CD4-positive, alpha-beta memory T cell (primary cell): ENCODE measurements at places on chromosomes 3 and 15. TPM values are rescaled to one million over a fixed set of nuclear protein-coding genes. Genes with fewer than 3 reads are reported as not detected.

GRCh38 chr3:126766653-126767052 is 62.6 kb downstream of the CHCHD6 start:
- H3K27me3 ChIP-seq, result no peaks in the 10 kb centered on the region
- DNase-seq, result no peak
- no peak overlapping the region for H3K27ac ChIP-seq
- no peaks in the 10 kb centered on the region for H3K36me3 ChIP-seq
- H3K4me3 ChIP-seq, result no peak overlapping the region

Gene ZKSCAN7
- 4.1 TPM for total RNA-seq

Gene XIRP1
- total RNA-seq, result not detected

Gene ZNF501
- total RNA-seq, result 7.5 TPM

GRCh38 chr3:150259526-150260397 is 148.3 kb upstream of the TSC22D2 start:
- no peaks in the 10 kb centered on the region for H3K36me3 ChIP-seq
- peaks cover 5% of the 10 kb centered on the region for H3K27me3 ChIP-seq
- no peak overlapping the region for H3K27ac ChIP-seq
- H3K4me3 ChIP-seq, result no peak overlapping the region
- DNase-seq, result no peak
- H3K4me1 ChIP-seq, result no peaks in the 10 kb centered on the region

Gene GP5
- 3.8 TPM for total RNA-seq

DNA sequence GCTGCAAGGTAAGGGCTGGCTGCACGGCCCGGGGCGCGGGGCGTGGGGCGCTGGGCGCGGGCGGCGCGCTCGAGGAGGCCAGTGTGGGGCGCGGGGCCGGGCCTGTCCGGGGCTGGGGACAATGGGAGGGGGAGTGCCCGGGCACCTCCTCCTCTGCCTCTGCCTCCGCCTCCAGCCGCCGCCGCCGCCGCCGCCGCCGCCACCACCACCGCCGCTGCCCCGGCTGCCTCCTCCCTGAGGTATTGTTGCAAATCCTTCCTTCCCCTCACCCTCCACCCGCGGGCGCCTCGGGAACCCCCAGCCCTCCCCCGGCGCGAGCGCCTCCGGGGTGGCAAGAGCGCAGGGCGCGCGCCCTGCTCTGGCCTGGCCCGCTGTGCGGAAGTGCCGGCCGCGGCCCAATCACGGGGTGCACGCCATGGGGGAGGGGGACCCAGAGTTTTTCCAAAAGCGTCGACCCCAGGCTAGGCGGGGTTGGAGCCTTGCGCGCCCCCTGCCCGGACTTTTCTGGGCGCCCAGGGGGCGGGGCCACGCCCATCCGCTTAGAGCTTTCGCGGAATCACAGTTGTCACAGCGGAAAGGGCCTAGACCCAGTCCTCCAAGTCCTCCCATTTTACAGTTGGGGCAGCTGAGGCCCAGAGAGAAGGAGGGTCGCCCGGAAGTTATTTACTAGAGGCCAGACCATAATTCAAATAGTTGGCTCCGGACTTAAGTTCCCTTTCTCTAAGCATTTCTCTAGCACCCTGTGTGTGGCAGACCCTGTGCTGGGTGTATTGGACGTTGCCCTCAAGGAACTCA is at the start of gene LPP:
Gene LPP, plus strand, starts transcription at position 144 of the 795 bp plus-strand sequence. CDS start 251,964 bp downstream, outside the sequence.
- H3K27me3 ChIP-seq, result no peaks in the 10 kb centered on the region
- H3K4me1 ChIP-seq, result peaks cover 53% of the 10 kb centered on the region
- peak within 1 kb of the TSS; percentile 79 for H3K4me3 ChIP-seq
- DNase-seq, result peak; percentile 80
- H3K27ac ChIP-seq, result peak within 1 kb of the TSS; percentile 76

- DNase-seq, result no peak
- no peak overlapping the region for H3K27ac ChIP-seq
- H3K4me1 ChIP-seq, result no peaks in the 10 kb centered on the region
- no peak overlapping the region for H3K4me3 ChIP-seq
- peaks cover 5% of the 10 kb centered on the region for H3K27me3 ChIP-seq
Observed at GRCh38 chr3:25693238-25693637, 28.5 kb upstream of the TOP2B start.

GRCh38 chr3:106380232-106380631 is 511.4 kb upstream of the CBLB start:
- no peak for DNase-seq
- H3K27ac ChIP-seq, result no peak overlapping the region
- H3K4me3 ChIP-seq, result no peak overlapping the region
- H3K27me3 ChIP-seq, result no peaks in the 10 kb centered on the region
- H3K36me3 ChIP-seq, result no peaks in the 10 kb centered on the region

DNA sequence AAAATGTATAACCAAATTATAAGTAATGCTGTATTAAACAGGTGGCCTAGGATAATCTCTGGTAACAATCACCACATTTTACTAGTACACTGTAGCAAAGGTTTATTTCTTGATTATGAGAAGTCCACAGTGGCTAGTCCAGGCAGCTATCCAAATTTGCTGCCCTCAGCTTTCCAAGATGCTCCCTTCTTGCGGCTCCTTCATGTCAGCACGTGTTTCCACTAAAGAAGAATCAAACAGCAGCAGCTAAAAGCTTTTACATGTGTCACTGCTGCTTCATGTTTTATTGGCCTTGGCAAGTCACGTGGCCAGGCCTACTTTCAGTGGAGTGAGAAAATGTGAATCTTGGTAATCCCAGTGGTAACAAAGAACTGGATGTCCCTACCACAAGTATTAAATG is 5.6 kb upstream of the RBMS3 start:
- H3K27me3 ChIP-seq, result no peaks in the 10 kb centered on the region
- DNase-seq, result no peak
- H3K27ac ChIP-seq, result no peak overlapping the region

DNA sequence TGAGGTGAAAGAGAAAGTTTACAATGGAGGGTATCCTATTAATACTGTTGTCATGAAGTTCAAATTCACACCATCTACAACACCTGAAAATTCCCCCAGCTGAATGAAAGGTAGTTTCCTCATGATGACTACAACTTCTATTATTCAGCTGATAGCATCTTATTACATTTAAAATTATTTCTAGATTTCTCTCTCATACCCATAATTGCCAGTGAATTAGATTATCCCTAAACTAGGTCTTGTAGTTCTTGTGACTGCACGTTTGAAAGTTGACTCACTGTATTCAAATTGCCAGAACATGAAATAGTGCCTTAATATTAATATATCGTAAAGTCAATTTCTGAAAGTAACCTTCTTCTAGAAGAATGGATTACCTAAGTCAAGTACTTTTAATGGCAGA is 82.4 kb downstream of the FBXL22 start:
- H3K27ac ChIP-seq, result no peak overlapping the region
- DNase-seq, result no peak
- peaks cover 9% of the 10 kb centered on the region for H3K4me1 ChIP-seq
- no peak overlapping the region for H3K4me3 ChIP-seq

DNA sequence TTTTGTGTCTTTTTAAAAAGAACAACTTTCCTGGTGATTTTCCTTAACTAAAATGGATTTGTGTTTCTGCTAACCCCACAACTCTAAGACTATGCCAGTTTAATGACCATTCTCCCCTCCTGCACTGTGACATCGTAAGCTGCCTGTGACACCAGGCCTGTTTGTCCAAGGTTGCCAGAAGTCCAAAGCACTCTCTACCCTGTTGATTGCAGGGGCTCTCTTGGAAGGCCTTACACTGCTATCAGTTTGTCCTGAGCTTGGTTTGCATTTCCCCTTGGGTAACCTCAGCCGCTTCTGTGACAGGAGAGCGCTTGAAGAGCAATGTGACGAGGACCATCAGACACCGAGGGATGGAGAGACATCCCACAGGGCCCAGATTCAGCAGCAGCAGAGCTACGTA is 55.8 kb downstream of the CDAN1 start:
- H3K4me1 ChIP-seq, result no peaks in the 10 kb centered on the region
- no peak overlapping the region for H3K4me3 ChIP-seq
- no peaks in the 10 kb centered on the region for H3K36me3 ChIP-seq
- no peaks in the 10 kb centered on the region for H3K27me3 ChIP-seq
- no peak for DNase-seq

DNA sequence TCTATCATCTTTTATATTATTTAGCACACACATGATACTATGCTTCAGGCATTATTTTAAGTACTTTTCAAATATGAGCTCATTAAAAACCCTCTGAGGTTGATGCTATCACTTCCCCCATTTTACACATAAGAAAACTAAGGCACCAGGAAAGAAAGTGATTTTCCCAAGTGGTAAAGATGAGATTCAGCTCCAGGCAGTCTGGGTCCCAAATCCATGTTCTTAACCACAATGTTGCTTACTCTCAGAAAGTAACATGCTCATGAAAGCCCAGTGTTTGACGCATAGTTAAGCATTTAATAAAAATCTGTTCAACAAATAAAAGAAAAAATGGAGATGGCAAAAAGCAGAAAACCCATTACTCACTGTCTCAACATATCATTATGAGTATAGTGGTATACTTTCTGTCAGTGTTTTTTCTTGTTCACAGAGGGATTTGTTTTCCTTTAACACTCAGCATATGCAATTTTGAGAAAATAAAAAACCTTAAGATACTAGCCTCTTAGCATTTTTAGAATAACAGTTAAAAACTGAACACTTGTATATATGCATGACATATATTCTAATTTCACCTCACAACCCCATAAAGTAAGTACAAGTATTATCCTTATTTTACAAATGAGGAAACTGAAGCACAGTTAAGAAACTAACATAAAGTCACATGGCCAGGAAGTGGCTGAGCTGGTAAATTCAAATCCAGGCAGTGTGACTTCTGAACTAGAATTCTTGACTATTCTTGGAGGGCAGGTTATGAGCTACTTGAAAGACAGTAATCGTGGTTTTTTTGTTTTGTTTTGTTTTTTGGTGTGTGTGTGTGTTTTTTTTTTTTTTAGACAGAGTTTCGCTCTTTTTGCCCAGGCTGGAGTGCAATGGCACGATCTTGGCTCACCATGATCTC is 10.4 kb downstream of the PEAK1 start:
- H3K27ac ChIP-seq, result no peak overlapping the region
- H3K4me1 ChIP-seq, result peaks cover 11% of the 10 kb centered on the region
- H3K36me3 ChIP-seq, result no peaks in the 10 kb centered on the region
- peak; percentile 47 for DNase-seq
- no peak overlapping the region for H3K4me3 ChIP-seq

GRCh38 chr3:161395115-161396012 is 24.0 kb upstream of the SPTSSB start:
- no peaks in the 10 kb centered on the region for H3K27me3 ChIP-seq
- peaks cover 42% of the 10 kb centered on the region for H3K4me1 ChIP-seq
- H3K4me3 ChIP-seq, result no peak overlapping the region
- H3K27ac ChIP-seq, result no peak overlapping the region
- no peaks in the 10 kb centered on the region for H3K36me3 ChIP-seq

DNA sequence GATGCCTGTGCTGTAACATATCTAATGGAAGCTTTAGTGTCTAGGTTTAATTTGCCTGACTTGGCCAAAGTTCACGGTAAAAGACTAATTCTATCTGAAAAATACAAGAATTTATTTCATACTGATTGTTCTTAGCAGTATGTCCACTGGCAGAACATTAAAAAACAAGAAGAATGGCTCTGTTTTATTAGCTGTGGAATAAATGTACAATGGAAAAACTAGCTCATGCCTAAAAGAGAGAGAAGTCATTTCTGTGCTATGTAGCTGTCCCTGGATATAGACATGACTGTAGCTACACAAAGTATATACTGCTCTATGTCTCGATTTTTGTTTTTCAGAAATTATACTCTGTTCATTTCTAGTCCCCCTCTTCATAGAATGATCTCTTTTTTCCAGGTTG is 13.9 kb upstream of the VGLL3 start:
- no peak overlapping the region for H3K4me3 ChIP-seq
- no peaks in the 10 kb centered on the region for H3K27me3 ChIP-seq
- DNase-seq, result no peak
- H3K4me1 ChIP-seq, result no peaks in the 10 kb centered on the region
- H3K36me3 ChIP-seq, result no peaks in the 10 kb centered on the region

DNA sequence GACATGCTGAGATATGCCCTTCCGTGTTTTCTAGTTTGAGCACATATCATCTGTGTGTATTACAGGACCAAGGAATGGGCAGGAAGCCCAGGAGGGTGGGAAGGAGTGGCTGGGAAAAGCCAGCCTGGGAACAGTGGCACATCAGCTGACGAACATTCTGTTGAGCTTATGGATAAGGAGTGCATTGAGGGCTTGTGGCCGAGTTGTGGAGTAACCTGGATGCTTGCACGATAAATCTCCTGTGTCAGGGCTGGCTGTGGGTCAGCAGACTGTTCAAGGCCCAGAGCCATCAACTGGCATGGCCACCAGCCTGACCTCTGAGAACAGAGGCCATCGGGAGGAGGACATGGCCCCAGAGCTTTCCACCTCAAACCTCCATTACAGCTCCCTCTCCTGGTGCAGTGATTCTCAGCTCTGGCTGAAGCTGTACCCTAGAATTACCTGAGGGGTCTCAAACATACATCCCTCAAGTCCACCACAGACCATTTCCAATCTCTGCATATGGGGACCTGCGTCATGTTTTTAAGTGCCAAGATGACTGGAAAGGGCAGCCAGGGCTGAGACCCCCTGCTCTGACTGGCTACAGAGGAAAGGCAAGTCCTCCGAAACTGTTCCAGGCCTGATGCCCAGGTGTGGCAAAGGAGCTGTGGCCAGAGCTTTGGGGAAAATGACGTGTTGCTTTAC is 4.8 kb upstream of the VILL start:
- no peak for DNase-seq
- peaks cover 4% of the 10 kb centered on the region for H3K4me1 ChIP-seq
- H3K27ac ChIP-seq, result no peak overlapping the region
- H3K4me3 ChIP-seq, result no peak overlapping the region

- no peaks in the 10 kb centered on the region for H3K27me3 ChIP-seq
- H3K36me3 ChIP-seq, result no peaks in the 10 kb centered on the region
- no peak for DNase-seq
- H3K27ac ChIP-seq, result no peak overlapping the region
- no peaks in the 10 kb centered on the region for H3K4me1 ChIP-seq
- H3K4me3 ChIP-seq, result no peak overlapping the region
Observed at GRCh38 chr3:88301273-88301995, 151.7 kb downstream of the C3orf38 start.

- H3K4me3 ChIP-seq, result no peak overlapping the region
- H3K27me3 ChIP-seq, result no peaks in the 10 kb centered on the region
- no peaks in the 10 kb centered on the region for H3K36me3 ChIP-seq
Observed at GRCh38 chr15:71131601-71132362, 16.5 kb downstream of the THSD4 start.

DNA sequence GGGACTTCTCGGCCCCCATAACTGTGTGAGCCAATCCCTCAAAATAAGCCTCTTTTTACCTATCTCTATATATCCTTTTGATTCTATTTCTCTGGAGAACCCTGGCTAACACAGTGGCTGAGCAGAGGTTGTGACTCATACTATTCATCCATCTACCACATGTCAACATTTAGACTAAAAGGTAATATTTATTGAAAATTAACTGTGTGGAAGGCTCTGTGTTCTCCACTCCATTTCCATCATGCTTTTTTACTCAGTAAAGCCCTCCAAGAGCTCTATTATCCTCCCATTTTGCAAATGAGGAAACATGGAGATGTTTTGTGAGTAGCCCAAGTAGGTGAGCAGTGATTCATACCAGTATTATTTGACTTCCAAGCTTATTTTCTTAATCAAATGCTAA is 217.9 kb upstream of the DCBLD2 start:
- no peak for DNase-seq
- H3K27me3 ChIP-seq, result no peaks in the 10 kb centered on the region
- no peak overlapping the region for H3K4me3 ChIP-seq
- no peak overlapping the region for H3K27ac ChIP-seq
- no peaks in the 10 kb centered on the region for H3K4me1 ChIP-seq

Gene TMEM40
- not detected for total RNA-seq

- no peaks in the 10 kb centered on the region for H3K4me1 ChIP-seq
- DNase-seq, result no peak
- no peak overlapping the region for H3K27ac ChIP-seq
Observed at GRCh38 chr3:120460181-120460790, 9.5 kb upstream of the FSTL1 start.
